ENCODE measurements at places on chromosomes 7 and 10.
A peak's percentile ranks its signal among the peaks of the same experiment; 100 is the strongest.

DNA sequence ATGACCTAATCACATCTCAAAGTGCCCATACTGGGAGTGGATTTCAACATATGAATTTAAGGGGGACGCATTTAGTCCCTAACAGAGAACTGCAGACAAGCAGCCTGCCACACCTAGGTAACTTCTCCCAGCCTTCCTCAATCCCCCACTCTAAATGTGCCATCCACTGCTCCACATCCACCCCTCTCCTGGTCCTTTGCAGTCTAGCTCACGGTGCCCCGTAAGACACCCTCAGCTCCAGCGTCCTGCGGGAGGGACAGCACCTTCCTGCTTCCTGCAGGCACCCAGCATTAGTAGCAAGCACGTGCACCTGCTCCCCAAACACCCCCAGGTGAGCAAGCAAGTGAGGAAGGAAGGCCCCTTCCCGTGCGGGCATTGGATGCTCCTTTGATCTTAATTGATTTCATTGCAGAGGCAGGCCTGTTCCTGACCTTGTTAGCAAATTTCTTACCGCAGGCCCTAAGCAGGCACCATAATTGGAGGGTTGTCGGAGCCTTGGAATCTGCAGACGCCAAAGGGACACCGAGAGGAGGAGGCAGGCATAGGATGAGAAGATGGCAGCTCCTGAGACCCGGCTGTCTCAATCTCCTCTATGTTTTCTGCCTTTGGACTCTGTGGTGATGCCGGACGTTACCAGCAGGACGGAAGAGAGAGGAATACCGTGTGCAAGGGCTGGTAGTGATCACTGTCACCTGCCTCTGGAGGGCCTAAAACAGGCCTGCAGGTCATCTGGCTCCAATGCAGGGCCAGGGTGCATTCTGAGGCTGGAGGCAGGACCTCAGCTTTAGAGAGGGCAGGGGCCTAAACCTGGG, 75.8 kb upstream of the CHST15 start:
- no peak for DNase-seq

GRCh38 chr7:121041516-121042148, 53.1 kb downstream of the CPED1 start:
- peak; percentile 34 for DNase-seq

- no peak for DNase-seq
These were observed 282.1 kb upstream of the LRGUK start for GRCh38 chr7:133845005-133845404.

- no peak for DNase-seq
These were observed 764.9 kb upstream of the MBL2 start for GRCh38 chr10:53537508-53537907.

DNA sequence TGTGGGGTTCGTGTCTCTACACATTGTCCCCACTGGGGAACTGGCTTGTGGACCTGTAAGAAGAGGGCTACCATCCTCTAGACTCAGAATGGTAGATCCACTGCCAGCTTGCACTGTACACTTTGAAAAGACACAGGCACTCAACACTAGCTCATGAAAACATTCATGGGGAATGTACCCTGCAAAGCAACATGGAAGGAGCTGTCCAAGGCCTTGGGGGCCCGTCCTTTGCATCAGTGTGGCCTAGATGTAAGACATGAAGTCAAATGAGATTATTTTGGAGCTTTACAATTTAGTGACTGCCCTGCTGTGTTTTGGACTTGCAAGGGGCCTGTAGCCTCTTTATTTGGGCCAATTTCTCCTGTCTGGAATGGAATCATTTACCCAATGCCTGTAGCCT, 399.0 kb upstream of the PCDH15 start:
- DNase-seq = no peak

- no peak for DNase-seq
These were observed 38.5 kb downstream of the P4HA1 start for GRCh38 chr10:73058057-73058591.

DNA sequence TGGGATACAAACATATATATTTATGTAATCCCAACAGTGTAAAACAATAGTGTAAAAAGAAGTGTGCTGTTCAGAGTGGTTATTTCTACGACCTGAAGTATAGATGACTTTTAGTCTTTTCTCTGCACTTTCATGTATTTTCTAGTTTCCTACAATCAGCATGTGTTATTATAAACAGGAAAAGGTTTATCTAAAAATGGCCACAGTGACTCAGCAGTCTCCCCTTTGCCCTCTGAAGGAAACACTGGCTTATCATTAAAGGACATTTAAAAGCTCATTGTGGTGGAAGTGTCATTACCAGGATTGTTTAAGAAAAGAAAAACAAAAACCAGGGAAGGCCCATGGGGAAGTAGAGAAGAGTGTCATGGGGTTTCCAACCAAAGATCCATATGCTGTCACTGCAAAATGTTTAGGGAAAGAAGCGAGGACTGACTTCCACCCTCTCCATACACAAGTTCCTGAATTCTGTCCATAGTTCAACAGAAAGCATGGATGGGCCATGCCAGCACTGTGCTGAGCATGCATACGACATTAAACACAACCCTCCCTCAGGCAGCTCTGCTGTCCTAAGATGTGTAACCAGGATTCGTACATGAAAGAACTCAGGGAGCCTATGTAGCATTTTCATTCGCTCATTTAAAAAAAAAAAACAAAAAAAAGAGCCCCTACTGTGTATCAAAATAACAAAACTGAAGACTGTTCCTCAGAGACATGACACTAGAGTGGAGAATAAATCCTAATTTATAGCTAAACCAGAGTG, 10.2 kb downstream of the CYREN start:
- peak; percentile 18 for DNase-seq

- DNase-seq = no peak
These were observed 21.1 kb downstream of the UNC5B start for GRCh38 chr10:71233482-71233892.

GRCh38 chr7:29345590-29345989, 151.0 kb downstream of the CHN2 start:
- DNase-seq = no peak

DNA sequence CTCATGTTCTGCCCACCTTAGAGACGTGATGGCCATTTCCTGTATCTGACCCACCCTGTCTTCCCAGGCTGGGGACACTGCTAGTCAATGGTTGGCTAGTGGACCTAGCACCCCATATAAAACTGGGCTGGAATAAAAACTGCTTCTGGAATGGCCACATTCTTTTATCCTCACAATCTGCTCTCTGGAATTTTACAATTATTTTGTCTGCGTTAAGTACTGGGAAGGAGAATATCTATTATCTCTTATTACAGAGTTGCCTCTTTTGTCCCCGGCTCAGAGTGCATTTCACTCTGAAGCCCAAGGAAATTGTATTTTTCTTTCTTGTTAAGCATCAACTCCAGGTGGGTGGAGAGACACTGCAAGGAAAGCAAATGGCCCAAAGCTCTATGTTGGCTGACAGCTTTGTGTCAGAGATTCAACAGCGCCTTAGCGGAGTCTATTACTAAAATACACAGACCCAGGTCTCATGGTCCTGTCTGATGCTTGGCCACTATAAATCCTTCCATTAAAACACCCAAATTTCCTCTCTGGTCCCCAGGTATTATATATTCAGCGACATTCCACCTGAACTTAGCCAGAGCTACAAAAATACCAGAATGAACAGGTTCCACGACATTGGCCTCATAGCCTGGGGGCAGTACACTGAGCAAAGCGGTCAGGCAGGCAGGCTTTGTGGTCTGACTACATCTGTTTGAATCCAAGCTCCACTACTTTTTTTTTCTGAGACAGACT, 121.7 kb downstream of the PRPF18 start:
- no peak for DNase-seq

DNA sequence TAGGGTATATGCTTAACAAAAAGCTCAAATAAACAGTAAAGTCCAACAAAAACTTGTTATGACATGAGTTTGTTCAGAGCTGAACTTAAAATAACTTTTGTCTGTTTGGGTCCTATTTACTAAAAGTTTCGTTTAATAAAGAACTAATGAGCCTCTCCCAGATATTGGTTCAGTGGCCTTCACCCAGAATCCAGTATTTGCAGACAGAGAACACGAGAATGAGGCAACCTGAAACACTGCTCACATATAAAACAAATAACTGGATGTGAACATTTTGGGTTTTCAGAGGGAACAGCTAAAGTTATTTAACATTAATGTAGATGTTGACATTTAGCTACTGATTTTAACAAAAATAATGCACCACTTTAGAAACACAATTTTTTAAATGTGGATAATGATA, 98.3 kb downstream of the RNF133 start:
- DNase-seq = no peak

DNA sequence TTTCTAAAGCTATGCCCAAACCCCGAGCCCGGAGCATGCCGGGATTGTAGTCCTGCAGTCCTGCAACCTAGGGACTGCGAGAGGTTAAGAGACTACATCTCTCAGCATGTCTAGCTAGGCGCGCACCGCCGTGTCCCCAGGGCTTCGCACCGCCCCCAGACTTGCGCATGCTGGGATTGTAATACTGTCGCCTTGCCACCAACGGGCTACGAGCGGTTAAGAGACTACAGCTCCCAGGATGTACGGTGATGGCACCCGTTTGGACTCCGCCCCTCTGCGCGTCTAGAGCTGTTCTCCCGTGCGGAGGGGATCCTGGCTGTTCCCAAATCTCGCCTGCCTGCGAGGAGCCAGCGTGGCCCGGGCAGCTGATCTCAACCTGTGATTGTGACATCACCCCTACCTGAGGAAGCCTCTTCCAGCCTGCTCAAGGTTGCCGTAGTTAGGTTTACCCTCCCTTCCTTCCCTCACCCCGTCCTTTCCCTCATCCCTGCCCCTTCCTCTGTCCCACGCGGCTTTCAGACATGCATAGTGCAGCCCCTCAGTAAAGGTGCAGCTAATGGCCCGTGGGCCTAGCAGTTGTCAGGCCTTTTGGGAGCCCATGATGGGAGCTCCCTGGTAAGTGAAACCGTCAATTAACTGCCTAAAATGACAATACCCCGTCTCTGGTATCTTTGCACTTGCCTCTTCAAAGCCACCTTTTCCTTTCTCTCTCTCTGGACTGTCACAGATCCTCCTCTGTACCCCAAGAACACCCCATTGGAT, 6.3 kb upstream of the ZNF736 start:
- peak; percentile 89 for DNase-seq

- no peak for DNase-seq
These were observed 11.7 kb upstream of the GPAM start for GRCh38 chr10:112195224-112195623.

- no peak for DNase-seq
These were observed 61.8 kb upstream of the SLC35B4 start for GRCh38 chr7:134378562-134378961.

GRCh38 chr10:124864421-124865193, 63.0 kb downstream of the ABRAXAS2 start:
- no peak for DNase-seq

- no peak for DNase-seq
These were observed 297.3 kb upstream of the PRKCQ start for GRCh38 chr10:6877336-6877721.

DNA sequence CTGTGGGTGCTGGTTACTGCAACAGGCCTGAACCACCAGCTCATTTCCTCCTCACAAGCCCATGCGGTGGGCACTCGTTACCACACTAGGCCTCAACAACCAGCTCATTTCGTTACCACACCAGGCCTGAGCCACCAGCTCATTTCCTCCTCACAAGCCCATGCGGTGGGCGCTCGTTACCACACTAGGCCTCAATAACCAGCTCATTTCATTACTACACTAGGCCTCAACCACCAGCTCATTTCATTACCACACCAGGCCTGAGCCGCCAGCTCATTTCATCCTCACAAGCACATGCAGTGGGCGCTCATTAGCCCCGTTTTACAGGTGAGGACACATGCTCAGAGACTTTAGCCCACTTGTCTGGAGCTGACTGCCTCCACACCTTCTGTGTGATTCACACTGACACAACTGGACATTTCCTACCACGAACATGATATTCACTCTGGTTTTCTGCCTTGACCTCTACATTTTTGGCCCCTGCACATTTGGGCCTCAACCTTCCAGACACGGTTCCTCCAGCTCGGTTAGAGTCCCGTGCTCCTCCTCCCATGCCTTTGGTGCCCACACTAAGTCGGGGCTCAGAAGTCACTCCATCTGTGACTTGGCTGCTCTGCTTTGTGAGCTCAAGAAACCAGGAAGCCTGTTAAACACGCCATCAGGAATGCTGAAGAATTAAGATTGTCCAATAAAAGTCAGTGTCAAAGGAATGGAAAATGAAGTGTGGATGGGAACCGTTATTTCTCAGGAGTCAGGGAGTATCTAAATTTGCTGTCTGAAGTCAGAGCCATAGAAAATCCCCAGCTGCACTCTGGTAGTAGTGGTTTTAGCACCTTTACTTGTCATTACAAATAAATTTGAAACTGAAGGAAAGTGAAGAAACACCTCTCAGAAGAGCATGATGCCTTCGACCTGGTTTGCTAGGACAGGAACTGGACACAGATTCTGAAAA, 55.8 kb upstream of the LANCL2 start:
- no peak for DNase-seq

- no peak for DNase-seq
These were observed 129.1 kb downstream of the PRKG1 start for GRCh38 chr10:51203359-51203758.

GRCh38 chr10:60029475-60029874, 123.1 kb upstream of the CCDC6 start:
- DNase-seq = no peak

DNA sequence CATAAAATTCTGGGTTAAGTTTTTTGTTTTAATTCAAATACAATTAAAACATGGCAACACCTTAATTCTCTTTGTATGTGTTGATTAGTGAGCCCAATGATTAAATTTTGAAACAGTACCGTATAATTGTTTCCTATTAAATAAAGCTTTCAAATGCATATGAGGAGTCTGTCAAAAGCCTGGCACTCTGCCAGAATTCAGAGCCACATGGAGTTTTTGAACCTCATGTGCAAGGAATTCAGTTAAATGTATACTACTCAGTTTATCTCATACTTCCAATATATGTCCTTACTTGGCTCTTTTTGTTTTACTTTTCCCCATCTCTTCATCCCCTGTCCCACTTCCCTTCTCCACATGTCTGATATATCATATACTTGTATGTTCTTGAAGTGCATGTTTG, 165.6 kb upstream of the FAM3C start:
- DNase-seq = peak; percentile 36

- peak; percentile 47 for DNase-seq
These were observed 8.9 kb downstream of the FBXL13 start for GRCh38 chr7:103065667-103066066.

DNA sequence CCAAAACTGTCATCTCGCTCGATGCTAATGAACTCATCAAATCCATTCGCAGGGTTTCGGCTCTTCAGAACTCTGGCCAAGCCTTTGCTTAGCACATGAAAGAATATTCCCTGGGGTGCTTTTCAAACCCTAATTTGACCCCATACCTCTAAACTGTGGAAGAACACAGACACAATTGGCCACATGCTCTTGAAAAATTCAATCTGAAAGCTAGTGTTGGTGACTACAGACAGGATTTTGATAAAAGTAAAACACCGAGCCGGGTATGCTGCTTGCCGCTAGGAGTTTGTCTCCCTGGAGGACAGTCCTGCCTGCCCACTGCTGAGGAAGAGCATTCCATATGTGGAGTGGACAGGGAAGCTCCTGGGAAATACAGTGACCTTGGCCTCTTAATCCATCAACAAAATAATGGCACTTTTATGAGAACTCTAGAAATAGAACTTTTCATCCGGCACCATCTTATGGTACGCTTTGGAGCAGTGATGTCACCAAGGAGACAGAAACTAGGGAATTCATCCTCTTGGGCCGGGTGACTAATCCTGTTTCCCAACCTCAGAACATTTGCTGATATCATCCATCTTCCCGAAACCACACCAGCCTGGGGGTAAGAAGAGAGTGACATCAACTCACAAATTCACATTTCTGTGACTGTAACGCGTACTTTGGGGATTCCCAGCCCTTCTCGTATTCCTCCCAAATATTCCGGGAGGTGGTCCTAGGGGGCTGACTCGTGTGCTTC, 34.2 kb downstream of the MTURN start:
- DNase-seq = peak; percentile 92
